ENCODE measurements at places on chromosomes 16 and 17.

- no peak for DNase-seq
Measured at GRCh38 chr17:43412166-43412565, 13.4 kb downstream of the ARL4D start.

- peak; percentile 35 for DNase-seq
Measured at GRCh38 chr17:51200295-51200694, 34.1 kb downstream of the NME2 start.

GRCh38 chr16:74053826-74054225 is 242.8 kb upstream of the PSMD7 start:
- DNase-seq: no peak

GRCh38 chr16:31436221-31437045 is 6.2 kb downstream of the ZNF843 start:
- DNase-seq: no peak

- no peak for DNase-seq
Measured at GRCh38 chr16:7713244-7713643, 380.6 kb downstream of the RBFOX1 start.

GRCh38 chr16:84329843-84330684 is 35.4 kb downstream of the WFDC1 start:
- no peak for DNase-seq

GRCh38 chr16:20803561-20804214 is 2.6 kb downstream of the ERI2 start:
- no peak for DNase-seq

DNA sequence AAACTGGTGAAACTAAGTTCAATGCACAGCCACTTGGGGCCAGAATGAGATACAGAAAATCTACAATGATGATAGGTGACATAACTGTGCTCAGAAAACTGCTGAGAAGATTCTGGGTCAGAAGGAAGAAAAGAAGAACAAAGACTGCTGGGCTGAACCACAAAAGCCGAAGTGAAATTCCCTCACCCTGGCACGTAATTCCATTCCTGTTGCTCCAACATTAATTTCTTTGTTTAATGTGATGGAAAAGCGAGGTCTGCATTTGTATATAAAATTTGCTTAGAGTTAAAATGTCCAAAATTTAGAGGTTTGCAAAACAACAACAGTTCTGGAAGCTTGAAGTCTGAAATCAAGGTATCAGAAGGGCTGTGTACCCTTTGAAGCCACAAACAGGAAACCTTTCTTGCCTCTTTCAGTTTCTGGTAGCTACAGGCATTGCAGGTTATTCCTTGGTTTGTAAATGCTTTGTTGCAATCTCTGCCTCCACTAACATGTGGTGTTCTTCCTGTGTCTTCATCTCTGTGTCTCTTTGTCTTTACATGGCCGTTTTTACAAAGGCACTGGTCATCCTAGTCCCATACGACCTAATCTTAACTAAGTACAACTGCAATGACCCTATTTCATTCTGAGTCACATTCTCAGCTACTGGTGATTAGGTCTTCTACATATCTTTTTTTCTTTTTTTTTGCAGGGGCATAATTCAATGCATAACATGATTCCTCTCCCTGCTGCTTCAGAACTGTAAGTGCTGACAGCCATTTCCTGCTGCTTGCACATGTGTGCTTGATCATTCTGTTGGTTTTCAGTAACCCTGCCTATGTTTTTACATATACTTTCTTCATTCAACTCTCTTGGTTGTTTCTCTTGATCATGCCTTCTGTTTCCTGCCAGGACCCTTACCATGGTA is 603.0 kb upstream of the CDH8 start:
- no peak for DNase-seq

GRCh38 chr17:3915995-3916696 is at the start of gene P2RX1:
P2RX1 (minus strand) TSS chr17:3916465; CDS start chr17:3916225, 240 bp downstream.
- no peak for DNase-seq

GRCh38 chr16:67833030-67833414 is 9.1 kb upstream of the THAP11 start:
- DNase-seq: no peak

- no peak for DNase-seq
Measured at GRCh38 chr16:67396159-67397035, 3.1 kb upstream of the TPPP3 start.

GRCh38 chr16:50303605-50304466 is 37.5 kb downstream of the ADCY7 start:
- no peak for DNase-seq

DNA sequence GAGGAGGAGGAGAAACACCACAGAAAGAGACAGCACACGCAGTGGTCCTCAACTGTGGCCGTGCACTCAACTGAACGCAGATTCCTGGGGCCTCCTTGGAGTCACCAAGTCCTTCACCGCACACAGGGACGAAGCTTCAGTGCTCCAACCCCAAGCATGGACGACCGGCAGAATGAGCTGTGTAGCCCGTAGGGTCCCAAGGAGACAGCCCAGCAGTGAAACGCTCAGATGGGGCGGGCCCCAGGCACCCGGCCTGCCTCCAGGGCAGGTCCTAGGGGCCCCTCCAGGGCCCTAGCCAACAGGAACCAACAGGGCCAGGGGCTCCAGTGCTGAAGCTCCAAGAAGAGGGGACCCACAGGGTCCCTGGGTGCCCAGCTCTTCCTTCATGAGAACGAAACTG is 13.2 kb downstream of the RAB40B start:
- no peak for DNase-seq

DNA sequence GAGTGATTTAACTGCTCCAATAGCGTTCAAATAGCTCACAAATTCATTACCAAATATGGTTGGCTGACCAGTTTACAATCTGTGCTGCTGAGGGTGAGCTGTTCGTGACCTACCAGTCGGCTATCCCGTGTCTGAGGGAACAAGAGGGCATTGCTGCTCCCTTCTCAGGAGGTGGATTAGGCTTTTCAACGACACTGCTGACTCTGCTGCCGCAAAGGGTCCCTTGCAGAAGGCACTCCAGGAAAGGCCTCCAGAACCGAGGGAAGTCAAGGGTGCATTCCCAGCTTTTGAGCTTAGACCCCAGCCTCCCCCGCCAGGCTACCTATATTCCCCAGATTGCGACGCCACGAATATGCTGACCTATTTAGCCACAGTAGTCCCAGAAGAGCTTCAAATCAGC is 32.3 kb downstream of the GJC1 start:
- DNase-seq: no peak

- no peak for DNase-seq
Measured at GRCh38 chr16:55746081-55746480, 86.8 kb downstream of the CES1 start.

DNA sequence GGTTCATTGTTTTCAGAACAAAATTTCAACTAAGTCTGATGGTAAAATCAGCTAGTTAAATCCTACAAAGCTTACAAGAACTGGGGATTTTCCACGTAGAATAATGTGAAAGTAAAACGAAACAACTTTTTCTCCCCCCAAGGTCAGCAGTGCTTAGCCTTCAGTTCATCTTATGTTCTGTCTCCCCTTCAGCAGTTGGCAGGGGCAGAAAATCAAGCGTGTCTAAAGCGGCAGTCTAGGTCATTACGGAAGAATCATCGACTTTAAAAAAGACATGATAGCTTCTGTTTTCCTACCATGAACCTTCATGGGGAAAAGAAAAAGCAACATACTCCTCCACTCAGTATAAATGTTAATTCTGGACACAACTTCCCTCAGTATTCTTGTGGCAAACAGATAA is 50.7 kb downstream of the GNA13 start:
- no peak for DNase-seq

DNA sequence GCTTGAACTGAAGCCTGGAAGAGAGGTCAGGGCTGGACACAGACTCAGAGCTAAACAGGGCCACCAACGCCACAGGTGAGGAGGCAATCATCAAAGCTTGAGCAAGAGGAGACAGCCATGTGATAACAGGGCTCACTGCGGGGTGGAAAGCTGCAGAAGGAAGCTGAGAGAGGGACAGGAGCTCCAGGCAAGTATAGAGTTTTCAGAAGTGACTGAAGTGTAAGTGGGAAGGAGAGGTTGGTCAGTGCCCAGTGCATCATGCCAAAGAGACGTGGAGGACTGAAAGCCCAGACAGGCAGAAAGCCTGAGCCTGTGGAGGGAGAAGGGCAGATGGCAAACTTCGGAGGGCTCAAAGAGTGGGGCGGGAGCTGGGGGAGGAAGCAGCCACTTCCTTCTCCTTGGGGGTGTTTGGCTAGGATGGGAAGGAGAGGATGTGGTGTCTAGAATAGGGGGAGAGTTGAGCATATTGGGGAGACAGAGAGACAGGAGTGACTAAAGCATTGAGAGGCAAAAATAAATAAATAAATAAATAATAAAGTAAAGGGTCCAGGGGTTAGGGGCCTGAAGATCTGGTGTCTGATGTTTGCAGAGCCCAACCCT is 2.6 kb downstream of the KIFC3 start:
- no peak for DNase-seq

DNA sequence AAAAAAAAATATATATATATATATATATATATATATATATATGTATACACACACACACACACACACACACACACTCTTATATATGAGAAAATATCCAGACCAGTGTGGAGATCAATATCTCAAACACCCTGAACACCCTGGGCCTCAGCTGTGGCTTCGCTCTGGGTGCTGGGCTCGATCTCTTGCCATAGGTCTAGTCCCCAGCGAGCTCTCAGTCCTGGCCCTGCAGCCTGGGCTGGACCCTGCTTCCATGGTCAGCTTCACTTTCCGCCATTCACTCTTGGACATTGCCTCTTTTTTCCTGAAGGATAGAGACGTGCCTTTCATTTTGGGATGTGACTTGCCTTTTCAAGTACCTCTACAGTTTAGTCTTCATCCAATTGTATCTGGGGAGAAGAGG is 341.7 kb downstream of the CPPED1 start:
- no peak for DNase-seq

DNA sequence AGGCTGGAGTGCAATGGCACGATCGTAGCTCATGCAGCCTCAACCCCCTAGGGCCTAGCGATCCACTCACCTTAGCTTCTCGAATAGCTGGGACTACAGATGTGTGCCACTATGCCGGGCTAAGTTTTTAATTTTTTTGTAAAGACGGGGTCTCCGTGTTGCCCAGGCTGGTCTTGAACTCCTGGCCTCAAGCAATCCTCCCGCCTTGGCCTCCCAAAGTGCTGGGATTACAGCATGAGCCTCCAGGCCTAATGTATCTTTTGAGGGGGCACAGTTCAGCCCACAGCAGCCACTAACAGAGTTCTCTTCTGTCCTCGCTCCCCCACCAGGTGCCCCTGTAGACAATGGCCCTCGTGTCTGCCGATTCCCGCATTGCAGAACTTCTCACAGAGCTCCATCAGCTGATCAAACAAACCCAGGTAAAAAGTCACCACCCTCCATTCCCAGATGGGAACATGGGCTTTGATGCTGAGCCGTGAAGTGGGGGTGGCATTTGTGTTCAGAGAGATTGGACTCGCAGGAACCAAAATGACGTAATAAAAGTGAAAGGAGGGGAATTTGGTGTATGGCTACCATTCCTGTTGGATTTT is 16.0 kb downstream of the SULT1A2 start:
- DNase-seq: no peak

- DNase-seq: no peak
Measured at GRCh38 chr16:620700-621525, 9.9 kb upstream of the WFIKKN1 start.
